ENCODE measurements at places on chromosomes 2 and 18.

DNA sequence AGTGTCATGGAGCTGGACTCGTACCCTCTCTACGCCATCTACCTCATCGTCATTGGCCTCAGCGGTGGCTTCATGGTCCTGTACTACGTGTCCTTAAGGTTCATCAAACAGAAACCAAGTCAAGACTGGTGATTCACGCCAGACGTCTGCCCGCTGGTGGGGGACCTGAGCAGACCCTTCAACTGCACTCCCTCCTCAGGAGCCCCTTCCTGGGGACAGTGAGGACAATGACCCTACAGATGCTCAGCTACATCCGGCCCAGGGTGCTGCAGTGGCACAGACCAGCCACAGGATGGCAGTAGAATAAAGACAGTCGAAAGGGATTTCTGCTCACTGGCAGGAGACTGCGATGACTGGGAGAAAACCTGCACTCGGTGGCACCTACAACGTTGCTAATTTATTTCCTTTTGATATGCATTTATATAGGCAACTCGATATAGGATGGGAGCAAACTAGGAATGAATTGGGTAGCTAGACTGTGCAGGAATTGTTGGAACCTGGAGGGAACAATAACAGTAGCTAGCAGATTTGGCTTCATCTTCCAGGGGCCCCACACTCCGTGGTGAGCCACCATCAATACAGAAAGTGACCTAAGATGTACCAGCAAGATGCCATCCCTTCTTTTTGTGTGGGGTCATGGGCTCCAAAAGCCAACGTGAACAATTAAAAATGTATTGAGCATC, 39.2 kb downstream of the ABCG8 start:
- peak; percentile 60 for DNase-seq

- no peak for DNase-seq
Measured at GRCh38 chr2:168734199-168734760, 68.2 kb upstream of the NOSTRIN start.

GRCh38 chr2:200159357-200159707, 147.2 kb upstream of the SPATS2L start:
- DNase-seq: no peak

DNA sequence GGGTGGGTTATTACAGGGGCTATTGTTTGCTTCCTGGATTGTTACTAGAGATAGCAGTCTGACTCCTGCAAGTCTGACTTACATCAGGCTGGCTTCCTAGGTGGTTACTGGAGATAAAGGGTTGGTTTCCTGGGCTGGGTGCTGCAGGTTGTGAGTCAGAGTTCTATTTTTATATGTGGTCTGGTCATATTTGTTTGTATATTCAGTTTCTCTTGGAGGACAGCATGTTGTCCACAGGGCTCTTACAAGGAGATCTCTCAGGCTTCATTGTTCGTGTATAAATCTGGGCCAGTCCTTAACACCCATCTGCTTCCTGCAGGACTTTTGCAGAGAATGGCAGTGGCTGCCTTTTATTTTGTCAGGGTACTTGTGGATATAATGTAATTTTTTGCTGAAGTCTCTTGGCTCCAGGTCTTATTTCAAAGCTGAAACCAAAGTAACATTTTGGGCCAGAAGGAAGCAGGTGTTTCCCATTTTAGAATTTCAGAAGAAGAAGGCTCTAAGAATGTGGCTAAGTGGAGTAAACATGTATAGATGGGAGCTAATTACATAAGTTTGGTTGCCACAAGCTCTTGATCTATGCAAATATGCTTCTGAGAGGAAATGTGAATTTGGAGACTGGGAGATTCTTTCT, 65.9 kb upstream of the SLC16A14 start:
- no peak for DNase-seq

DNA sequence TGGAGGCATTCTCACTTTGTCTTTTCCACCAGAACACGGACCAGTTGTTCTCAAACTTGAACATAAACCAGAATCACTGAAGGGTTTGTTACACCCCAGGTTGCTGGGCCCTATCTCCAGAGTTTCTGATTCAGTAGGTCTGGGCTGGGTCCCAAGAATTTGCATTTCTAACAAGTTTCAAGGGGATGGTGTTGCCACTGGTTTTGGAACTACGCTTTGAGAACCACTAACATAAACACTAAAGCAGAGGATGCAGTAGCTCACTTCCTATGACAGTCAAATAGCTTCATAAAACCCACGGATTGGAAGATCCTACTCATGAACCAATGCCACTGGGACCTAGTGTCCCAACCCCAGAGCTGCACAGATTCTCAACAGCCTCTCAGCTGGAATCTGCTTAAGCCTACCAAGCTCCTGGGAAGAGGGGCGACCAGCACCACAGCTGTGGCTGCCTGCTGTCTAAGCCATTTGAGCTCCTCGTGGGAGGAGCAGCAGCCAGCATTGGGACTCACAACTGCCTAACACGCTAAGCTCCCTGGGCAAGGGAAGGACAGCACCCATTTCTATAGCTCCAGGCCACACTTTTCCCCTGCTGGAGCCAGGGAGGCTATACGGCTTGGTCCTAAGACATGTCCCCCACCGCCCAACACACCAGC, 62.5 kb downstream of the C1D start:
- no peak for DNase-seq

DNA sequence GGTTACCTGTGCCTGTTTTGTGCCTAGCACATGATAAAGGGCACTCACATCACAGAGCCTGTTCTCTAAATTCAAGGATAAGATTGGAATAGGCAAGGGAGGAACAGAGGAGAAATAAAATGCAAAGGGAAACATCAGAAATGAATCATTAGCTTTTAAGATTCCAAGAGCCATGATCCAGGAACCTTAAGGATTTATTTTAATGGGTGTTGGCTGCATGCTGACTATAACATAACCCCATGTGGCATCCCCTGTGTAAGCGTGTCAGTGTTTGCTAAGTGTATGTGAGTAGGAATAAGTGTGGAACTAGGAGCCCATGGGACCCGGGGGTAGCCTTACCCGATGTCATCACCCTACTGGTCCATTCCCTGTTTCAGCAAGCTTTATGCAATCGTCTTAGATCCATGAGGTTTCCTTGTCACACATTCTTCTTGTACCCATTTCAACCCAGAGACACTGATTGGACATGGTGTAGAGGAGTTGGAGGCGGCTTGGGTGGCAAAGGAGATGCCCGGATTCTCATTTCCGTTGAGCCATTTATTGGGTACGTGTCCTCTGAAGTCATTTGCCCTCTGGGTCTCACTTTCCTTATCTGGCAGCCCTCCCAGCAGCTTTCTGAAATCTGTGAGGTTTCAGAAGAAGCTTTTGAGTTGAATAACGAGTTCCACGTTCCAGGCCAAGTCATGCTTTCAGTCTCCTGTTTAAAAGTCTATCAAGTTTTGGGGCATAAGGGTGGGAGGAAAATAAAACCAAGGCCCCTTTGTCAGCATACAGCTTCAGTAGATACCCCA, 117.0 kb downstream of the MGAT5 start:
- no peak for DNase-seq

GRCh38 chr2:42828487-42829425, 36.4 kb upstream of the HAAO start:
- peak; percentile 41 for DNase-seq

- no peak for DNase-seq
Measured at GRCh38 chr18:49935215-49935614, 121.9 kb upstream of the ACAA2 start.

GRCh38 chr2:108978709-108979111, 10.3 kb downstream of the EDAR start:
- no peak for DNase-seq

DNA sequence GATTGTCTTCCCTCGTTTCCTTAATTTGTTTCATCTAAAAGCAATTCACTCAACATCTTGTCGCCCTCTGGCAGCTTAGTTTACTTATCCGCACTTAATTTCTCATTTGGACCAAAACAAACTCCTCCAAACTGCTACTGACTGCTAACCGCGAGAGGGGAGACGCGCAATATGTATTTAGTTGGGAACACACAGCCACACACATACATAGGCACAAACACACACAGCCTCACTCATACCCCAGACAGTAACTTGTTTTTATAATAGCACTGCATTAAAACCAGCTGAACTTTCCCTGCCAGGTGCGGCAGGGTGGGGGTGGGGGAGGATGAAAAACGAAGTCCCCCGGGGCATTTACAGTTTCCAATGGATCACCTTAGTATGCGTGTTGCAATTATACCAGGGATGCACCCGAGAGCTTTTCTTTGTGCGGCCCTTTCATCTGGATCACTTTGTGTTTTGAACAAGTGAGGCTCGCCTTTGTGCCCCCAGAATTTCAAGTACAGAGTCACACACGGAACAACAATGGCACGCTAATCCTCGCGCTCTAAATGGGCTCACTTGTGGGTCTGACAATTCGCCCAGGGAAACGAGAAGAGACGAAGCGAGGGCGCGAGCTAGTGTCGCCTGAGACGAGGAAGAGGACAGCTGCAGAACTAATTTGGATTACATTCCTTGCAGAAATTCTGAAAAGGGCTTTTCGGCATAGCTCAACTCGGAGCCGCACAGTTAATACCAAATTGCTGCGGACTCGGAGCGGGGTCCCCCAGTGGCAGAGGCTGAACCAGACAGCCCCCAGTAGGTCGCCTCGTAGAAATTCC, 2.4 kb downstream of the ERBB4 start:
- DNase-seq: no peak

- no peak for DNase-seq
Measured at GRCh38 chr18:13136904-13137669, 81.5 kb upstream of the LDLRAD4 start.

GRCh38 chr2:205685314-205686055, 3.2 kb downstream of the NRP2 start:
- no peak for DNase-seq

- DNase-seq: no peak
Measured at GRCh38 chr2:1747065-1747941, 3.0 kb upstream of the PXDN start.

GRCh38 chr2:9693196-9693491, 62.3 kb upstream of the YWHAQ start:
- DNase-seq: no peak

GRCh38 chr2:42123426-42123825, 45.7 kb upstream of the EML4 start:
- no peak for DNase-seq

GRCh38 chr2:16824472-16824871, 158.8 kb upstream of the CYRIA start:
- no peak for DNase-seq

GRCh38 chr2:201932511-201932910, 101.1 kb upstream of the FZD7 start:
- DNase-seq: no peak

DNA sequence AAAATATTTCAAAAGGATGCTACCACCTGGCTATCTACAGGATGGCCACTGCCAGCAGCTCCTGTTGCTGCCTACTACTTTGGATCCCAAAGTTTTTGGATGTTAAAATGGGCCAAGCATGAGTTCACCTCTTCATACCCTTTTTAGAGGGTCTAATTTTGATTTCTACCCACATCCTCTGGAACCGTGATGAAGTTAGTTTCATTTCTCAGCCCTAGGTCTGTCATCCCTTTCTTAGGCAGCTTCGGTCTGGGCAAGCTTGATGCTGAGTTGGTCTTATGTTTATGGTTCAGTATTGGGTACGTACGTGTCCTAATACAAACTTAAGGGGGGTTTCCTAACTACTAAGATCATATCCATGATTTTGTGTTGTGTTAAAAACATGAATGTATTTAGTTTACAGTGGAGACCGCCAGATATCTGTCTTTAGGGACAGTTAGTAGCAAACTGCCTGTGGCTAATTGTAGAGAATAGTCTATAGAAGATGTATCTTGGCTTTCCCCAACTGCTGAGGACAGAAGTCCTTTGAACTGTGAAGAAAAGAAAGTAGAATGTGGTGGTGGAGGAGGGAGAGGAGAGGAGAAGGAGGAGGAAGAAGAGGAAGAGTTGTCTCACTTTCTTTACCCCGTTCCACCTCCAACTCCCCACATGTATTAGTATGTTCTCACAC, 184.9 kb downstream of the UBE2E3 start:
- no peak for DNase-seq

- DNase-seq: no peak
Measured at GRCh38 chr2:191650896-191651773, 26.8 kb upstream of the NABP1 start.

GRCh38 chr2:210092791-210093190, 78.4 kb downstream of the KANSL1L start:
- DNase-seq: no peak

GRCh38 chr2:230967113-230967512, 28.8 kb upstream of the SPATA3 start:
- DNase-seq: no peak

DNA sequence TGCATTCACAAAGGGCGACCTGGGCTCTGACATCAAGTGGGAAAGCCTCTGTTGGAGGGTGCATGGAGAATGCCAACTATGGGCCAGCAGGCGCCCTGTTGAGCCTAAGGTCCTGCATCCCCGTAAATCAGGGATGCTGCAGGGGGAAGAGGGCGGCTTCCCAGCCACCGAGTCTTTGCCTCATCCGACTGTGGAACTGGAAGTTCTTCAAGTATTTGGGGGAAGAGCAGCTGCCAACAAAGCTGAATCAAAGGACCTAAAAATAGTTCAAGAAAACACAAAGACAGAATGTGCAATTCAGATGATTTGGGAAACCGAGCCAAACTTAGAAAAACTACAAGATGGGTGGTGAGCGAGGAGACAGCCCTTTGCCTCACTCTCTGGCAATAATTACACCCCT, 281.1 kb upstream of the MGAT5 start:
- no peak for DNase-seq

DNA sequence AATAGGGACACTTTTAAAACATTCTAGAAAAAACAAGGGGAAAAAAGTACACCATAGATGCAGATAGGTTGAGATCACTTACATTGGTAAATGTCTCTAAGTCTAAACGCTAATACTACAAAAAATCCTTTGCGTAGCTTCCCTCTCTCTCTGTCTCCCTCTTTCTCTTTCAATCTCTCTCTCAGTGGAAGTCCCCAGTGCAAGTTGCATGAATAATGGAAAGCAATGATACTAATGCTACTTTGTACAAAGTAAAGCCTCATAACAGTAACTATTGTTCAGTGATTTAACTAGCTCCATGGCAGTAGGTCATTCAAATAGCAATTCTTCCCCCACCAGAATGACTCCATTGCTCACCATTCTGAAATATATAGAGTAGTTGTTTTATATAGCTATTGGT, 12.8 kb downstream of the MEIS1 start:
- no peak for DNase-seq

GRCh38 chr2:13266166-13266565, 549.4 kb downstream of the TRIB2 start:
- DNase-seq: no peak

DNA sequence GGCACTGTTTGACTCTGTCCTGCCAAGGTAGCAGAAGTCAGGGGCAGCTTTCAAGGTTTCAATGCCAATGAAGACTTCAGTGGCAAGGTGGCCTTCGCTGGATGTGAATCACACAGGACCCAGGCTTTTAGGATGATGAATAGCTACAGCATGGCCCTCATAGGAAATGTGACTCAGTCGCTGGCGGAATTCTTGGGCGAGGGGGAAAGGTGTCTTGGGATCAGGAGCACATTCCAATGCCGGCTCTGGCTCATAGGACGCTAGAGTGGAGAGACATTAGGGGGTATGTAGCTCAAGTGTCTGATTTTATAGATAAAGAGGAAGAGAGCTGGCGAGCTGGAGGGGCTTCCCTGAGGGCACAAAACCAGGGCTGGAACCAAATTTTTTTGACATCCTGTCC, 68.6 kb downstream of the SMIM21 start:
- no peak for DNase-seq

- no peak for DNase-seq
Measured at GRCh38 chr2:162226836-162227235, 16.4 kb downstream of the FAP start.

Measured in stimulated activated CD8-positive, alpha-beta memory T cell treated with anti-CD3 and anti-CD28 coated beads, Interleukin-15, amount 100 ng/mL, for 48 hours (primary cell).